ENCODE measurements at places on chromosomes 2 and 18.

DNA sequence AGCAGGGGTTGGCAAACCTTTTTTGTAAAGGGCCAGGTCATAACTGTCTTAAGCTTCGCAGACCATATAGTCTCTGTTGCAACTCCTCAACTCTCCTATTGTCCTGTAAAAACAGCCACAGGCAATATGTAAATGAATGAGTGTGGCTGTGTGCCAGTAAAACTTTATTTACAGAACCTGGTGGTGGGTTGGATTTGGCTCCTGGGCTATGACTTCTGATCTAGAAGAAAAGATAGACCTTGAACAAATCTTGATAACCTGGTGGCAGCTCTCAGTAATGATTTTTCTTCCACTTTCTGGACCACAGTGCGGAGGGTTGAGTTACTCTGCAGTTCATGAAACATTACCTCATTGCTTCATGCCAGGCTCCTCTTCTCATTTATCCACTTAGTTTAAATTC, 139.3 kb downstream of the MYCN start:
- no peak for DNase-seq

GRCh38 chr2:128280901-128281321, 37.8 kb downstream of the HS6ST1 start:
- DNase-seq, result no peak

DNA sequence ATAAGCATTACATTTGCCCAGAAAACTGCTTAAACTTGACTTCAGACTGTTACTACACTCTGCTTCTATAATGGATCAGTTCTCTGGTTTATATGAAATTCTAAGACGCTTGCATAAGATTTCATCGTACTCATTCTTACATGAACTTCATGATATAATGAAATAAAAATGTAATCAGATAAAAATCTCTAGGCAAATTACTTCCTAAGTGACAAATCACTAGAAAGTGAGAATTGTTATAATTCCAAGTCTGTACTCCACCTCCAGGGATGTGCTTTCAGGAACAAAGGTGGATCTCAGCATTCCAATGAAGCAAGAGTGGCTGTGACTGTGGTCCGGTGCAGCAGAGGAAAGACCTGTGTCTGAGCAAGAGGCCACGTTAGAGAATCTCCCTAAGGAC, 226.2 kb downstream of the PIEZO2 start:
- no peak for DNase-seq

DNA sequence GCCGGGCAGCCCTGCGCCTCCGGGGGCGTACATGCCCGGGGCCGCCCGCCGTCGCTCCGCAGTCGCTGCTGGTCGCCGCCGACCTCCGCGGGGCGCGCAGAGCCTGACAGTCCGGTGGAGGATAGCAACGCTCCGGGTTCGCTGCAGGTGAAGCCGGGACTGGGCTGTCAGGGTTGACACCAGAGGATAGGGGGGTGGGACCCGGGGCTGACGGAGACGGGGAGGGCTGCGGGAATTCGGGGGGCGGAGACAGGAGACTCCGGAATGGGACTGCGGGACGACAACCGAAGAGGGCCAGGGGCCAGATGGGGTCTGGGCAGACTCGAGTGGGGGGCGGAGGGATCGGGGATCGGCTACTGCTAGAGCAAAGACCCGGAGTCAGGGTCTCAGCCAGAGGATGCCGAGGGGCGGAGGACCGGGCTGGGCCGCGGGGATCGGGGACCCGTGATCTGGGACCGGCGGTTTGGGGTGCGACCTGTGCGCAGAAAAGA, 403 bp downstream of the TMEM127 start:
- DNase-seq, result peak; percentile 58

- no peak for DNase-seq
These were observed 103.1 kb upstream of the APCDD1 start for GRCh38 chr18:10351219-10351818.

DNA sequence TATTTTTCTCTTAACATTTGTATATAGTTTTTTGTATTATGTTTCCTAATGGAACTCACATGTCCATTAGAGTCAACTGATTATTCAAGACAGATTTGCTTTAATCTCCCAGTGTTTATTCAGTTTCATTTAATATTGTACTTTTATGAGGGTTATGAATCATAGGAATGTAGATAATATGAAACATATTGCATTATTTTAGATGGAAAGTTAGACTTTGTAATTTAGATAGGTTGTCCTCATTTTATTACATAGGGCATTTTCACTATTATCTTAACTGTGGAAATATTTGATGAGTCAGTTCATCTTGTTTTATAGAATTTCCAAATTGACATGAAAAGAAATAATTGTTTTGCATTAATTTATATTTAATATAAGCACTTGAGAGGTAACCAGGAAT, 240.8 kb downstream of the PLCL1 start:
- no peak for DNase-seq
